ENCODE measurements at places on chromosomes 2 and 18.

DNA sequence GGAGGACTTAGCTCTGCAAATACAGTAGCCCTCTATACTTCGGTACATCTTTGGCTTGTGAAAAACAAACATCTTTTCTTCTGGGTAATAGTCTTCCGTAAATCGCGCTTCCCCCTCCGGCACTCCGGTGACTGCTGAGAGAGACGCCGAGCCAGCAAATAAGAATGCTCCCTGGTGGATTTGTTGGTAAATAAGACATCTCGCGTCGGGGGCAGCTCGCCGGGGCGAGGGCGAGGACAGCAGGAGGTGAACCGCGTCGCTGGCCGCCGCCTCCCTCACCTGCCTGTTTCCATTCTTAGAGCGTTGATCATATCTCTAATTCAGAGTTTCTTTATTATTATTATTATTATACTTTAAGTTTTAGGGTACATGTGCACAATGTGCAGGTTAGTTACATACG lies 117.6 kb downstream of the PMAIP1 start:
- no peak for DNase-seq

GRCh38 chr18:31325051-31325450 lies 7.1 kb downstream of the DSG1 start:
- DNase-seq: no peak

GRCh38 chr2:114405247-114406116 lies 37.0 kb upstream of the DPP10 start:
- no peak for DNase-seq

GRCh38 chr2:122858075-122858702 lies 1102.7 kb downstream of the TSN start:
- no peak for DNase-seq

DNA sequence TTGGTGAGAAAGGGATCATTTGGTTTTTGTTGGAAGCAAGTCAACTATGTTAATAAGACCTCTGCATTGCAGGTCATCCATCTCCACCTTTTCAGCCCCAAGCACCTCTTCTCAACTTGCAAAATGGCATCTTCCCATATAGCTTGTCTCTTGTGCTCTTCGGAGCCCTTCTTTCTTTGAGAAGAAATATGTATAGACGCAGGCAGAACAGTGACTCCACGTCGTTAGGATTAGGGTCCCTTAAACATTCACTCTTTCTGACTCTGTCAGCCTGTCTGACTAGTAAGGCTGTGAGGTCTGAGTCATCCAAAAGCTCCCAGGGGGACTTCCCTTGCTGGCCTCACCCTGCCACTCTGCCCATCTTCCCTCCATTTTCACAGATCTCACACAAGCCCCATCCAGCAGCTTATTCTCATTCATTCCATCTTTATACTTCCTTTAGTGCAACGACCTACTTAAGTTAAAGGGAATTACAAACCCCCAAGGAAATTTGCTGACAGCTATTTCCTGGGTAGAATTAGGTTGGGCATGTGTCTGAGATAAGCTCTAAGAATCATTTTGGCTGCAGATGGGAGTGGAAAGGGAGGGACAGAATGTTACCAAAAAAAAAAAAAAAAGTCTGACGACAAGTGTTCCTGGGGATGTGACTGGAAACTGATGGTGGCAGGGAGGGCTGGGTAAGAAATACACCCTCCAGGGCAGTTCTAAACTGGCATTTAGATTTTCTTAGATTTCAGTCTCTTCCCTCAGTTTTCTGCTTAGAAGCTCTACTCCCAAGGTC lies 37.7 kb upstream of the MEX3C start:
- no peak for DNase-seq

DNA sequence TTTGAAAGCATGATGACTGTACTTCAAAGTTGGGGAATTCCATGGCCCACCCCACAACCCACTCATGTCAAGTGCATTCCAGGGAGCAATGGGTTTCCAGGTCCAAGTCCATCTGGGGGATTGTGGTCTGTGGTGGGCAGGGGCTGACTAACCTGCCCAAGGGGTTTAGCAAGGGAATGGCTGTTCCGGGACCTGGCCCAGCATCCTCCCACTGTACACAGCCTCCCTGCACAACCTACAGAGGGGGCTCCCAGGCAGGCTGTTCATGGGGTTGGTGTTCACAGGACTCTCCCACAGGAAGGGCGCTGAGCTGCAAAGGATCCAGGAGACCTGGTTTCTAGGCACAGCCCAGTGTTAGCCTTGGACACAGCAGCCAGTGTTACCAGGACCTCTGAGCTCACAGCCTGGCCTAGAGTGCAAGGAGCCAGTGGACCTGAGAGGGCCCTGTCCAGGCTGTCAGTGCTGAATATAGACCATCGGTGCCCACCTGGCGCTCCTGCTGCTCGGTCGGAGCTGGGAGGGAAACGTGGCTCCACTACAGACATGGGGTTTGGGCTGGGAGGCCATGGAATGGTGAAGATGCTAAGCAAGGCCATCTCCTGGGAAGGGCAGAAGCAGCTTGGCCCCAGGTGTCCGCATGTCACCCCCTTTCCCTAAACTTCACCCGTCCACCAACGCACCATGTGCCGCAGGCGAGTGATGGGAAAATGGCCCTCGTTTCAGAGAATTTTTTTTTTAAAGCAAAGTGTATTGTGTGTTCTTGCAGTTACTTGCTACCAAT lies 317.2 kb downstream of the GBX2 start:
- DNase-seq: no peak

DNA sequence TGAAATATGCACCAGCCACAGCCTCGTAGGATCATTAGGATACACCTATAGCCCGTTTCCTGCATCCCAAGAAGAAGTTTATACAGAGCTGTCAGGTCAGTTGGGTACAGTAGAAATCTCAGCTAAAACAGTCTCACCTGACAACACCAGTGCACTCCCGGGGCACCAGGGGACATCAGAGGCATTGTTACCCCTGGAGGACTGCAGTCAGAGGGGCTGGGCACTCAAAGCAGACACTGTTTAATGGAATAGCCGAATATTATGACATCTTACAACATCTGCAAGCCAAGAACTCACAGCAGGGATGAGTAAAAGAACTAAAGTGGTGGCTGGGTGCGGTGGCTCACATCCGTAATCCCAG lies 93.0 kb upstream of the ID2 start:
- no peak for DNase-seq

GRCh38 chr18:808086-808485 lies 4.0 kb downstream of the YES1 start:
- DNase-seq: no peak

DNA sequence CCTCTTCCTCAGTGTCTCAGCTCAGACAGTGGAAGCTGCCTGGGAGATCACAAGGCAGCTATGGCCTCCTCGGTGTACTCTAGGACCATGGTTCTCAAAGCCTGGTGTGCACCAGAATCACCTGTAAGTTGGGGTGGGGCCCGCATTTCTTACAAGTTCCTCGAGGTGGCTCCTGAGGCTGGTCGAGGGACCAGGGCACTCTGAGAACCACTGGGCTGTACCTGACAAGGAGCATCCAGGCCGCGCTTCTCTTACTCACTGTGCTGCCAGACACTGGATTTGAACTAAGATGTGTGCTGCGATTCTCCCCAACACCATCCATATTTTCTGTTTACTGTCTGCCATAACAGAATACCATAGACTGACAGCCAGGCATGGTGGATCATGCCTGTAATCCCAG lies 59.5 kb downstream of the DIPK1C start:
- DNase-seq: no peak

All from T-helper 1 cell (primary cell).